ENCODE measurements at places on chromosomes 2 and 18. TPM values are rescaled to one million over a fixed set of nuclear protein-coding genes. Genes with fewer than 3 reads are reported as not detected.

DYNAP gene
- not detected for polyA plus RNA-seq

PLEK gene
- 4.7 TPM for polyA plus RNA-seq

GRCh38 chr18:78699499-78699898 lies 280.1 kb upstream of the SALL3 start:
- DNase-seq = no peak

DNA sequence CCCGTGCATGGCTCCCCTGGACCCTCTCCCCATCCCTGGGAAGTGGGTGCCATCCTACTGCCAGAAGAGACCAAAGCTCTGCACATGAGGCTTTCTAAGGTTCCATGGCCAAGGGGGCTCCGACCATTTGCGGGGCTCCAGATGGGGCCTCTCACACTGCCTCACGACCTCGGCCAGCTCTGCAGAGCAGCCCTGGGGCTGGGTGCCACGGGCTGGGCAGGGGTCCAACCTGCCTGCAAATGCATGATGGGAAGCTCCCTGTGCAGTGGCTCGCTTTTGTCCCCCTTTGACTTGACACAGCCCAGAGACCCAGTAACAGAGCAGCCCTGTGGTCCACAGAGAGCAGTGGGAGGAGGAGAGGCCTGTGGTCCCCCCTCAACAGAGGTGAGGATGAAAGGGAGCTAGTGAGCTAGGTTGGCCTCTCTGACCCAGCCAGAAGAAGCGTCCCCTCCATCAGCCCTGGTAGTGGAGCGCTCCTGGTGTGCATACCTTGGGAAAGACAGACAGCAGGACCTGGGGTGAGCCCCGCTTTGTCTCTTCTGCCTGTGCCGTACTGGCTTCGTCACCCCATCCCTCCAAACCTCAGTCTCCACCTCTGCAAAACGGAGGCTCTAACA lies 174.1 kb downstream of the DDX1 start:
- no peak for DNase-seq

GRCh38 chr2:161353543-161353942 lies 45.3 kb downstream of the PSMD14 start:
- DNase-seq = no peak

DNA sequence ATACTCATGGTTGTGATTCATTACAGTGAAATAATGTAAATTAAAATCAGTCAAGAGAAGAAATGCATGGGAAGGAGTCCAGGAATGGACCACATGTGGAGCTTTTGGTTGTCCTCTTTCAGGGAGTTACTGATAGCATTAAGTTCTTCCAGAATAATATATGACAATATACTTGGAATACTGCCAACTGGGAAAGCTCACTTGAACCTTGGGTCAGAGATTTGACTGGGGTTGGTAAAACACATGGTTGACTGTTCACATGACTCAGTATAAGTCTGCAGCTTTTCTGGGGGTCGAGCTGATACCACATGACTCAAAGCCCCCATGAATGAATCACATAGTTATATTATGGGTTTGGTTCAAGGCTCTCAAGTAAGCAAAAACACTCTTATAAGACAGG lies 1109.0 kb upstream of the CHAC2 start:
- no peak for DNase-seq

DNA sequence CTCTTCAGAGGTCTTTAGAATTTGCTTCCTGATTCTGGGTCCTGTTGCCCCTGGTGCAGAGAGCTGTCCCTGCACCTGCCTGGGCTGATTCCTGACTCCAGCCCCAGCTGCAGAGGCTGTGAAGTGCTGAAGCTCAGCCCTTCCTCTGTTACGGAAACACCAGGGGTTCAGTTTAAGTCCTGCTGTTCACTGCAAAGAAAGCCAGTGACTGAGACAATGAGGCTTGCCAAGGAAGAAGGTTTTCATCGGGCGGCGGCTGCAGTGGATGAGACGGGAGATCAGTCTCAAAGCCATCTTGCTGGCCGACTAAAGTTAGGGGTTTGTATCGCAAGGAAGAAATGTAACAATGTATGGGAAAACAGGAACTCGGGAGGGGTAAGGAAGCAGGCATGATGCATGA lies 142.4 kb upstream of the ZNF236 start:
- no peak for DNase-seq

DNA sequence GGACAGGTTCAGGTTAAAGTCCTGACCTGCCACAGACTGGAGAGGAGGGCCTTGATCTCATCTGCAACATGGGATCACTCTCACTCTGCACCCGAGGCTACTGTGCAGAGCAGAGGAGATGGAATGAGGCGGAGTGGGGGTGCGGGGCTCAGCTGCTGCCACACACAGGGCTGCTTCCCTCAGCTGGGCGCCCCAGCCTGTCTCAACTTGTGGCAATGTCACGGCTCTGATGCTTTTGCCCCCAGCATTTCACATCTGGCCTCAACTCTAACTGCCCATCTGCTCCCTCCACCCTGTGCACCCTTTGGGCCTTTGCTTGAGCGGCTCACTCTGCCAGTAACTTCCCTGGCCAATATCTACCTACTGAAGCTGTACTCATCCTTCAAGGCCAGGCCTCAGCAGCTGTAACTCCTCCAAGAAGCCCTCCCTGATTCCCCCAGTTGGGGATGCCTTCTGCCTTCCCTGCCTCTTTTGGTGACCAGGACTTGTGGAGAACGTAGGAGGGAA lies 70.3 kb downstream of the POLR1A start:
- no peak for DNase-seq

DNA sequence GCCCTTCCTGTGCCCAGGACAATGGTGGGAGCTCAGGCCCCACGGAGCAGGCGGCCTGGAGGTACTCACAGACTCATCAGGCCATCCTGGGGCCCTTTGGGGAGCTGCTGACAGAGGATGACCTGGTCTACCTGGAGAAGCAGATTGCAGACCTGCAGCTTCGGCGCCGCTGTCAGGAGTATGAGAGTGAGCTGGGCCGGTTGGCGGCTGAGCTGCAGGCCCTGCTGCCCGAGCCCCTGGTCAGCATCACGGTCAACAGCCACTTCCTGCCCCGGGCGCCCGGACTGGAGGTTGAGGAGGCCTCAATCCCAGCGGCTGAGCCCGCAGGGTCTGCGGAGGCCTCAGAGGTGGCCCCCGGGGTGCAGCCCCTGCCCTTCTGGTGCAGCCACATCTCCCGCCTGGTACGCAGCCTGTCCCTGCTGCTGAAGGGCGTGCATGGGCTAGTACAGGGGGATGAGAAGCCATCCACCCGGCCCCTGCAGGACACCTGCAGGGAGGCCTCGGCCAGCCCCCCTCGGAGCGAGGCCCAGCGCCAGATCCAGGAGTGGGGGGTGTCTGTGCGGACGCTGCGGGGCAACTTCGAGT lies 8.3 kb upstream of the KLHL30 start:
- no peak for DNase-seq

- no peak for DNase-seq
These were observed 379.4 kb downstream of the RIT2 start for GRCh38 chr18:42736074-42736473.

DNA sequence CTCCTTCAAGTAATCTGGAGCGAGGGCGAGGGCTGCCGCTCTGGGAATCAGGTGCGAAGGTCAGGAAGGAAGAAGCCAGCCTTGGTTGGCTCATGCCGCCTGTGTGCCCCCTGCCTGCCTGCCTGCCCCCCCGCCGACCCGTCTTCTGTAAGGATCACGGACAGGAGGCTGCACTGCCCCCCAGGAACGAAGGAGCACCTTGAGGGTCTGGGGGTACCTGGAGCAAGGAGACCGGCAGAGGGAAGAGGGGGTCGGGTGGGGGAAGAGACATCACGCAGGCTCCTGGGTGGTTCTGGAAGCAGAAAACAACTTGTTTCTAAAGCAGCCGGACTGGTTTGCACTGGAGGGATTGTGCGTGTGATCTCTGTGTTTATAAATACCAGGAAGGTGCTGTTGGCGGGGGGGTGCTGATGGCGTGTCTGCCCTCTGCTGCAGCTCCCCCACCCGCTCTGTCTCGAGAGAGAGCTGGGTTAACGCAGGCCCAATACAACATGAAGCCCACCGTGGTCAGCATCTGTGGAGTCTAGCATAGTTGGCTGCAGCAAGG lies 1.7 kb downstream of the FOSL2 start:
- DNase-seq = no peak

GRCh38 chr2:88254437-88255091 lies 84.4 kb downstream of the THNSL2 start:
- no peak for DNase-seq

DNA sequence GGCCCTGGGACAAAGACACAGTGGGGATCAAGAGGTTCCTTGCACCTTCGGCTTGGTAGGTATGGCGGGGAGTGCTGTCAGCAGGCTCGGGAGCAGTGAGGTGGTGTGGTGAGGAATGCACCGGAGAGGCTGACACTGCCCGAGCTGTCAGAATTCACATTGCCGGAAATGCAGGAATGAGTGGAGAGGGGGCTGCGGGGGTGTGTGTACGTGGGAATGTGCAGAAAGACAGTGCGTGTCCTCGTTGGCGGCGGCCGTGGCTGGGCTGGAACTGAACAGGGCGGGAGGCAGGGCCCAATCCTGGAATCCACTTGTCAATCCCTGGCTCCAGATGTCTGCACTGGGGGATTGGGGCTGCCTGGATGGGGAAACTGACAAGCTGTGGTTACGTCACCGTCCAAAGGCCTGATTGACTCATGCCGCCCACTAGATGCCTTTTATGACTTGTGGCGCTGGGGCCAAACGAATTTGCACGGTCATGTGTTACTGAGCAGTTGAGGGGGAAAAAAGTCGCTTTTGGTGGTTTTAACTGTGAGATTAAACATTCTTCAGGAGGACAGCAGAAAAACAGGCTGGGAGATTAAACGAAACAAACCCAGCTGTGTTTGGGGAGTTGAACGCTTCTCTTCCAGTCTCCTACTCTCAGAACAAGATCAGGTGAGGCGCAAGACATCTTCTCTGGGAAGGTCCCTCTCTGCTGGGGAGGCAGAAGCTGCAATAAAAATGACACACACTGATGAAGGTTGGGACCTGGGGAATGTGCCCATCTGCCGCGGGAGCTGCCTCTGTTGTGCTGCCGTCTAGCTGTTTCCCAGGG lies 189.4 kb upstream of the GLI2 start:
- no peak for DNase-seq

DNA sequence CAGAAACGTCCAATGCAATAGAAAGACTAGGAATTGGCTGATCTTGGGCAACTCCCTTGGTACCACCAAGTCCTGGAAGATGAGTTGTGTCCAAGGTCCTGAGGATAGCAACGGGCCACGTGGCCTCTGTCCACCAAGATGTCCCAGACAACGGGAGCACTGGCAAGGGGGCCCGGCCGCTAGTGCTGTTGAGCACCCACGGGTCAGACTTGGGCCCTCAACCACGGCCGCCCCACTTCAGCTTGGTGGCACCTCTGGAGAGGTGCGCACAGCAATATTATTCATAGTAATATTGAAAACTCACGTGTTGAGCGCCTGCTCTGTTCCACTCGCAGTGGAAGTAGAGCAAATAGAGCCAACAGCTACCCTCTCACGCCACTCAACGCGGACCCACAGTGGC lies 19.0 kb downstream of the PASK start:
- no peak for DNase-seq

GRCh38 chr2:216922175-216922780 lies 62.4 kb upstream of the TNP1 start:
- no peak for DNase-seq

- DNase-seq = no peak
These were observed 113.4 kb upstream of the MCFD2 start for GRCh38 chr2:47028846-47029560.

DNA sequence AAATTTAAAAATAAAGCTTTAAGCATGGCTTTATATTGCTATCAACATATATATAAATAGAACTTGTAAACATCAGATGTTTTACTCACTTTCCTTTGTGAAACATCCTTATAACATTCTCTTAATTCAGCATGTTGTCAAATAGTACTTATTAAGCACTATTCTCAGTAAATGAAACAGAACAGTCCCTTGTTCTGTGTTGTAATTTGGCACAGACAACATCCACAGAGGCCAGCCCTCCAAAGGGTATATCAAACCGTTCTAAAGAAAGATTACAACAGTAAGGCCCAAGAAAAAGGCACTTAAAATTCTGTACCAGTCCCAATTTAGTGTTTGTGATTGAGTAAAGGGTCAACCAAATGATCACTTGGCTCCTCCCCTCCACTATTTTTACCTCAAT lies 46.0 kb downstream of the GAREM1 start:
- peak; percentile 18 for DNase-seq

DNA sequence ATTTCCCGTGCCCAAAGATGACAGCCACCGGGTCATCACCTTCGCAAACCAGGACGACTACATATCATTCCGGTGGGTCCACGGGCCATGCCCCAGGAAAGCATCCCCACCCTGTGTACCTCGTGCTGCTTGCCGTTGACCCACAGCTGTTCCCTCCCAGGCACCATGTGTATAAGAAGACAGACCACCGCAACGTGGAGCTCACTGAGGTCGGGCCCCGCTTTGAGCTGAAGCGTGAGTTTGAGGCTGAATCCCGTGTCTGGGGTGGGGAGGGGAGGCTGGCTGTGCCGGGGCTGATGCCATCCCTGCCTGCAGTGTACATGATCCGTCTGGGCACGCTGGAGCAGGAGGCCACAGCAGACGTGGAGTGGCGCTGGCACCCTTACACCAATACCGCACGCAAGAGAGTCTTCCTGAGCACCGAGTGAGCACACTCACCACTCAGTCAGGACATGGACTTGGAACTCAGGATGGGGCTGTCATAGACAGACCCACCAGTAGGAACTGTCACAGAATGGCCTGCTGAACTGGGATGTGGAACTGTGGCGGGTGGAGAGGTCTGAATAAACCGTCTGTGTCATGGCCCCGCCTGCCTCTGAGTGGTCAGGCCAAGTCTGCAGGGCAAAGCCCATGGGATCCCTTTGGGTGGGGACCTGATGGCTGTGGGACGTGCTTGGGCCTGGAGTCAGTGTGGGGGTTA lies 3.5 kb downstream of the IMP4 start:
- DNase-seq = no peak

DNA sequence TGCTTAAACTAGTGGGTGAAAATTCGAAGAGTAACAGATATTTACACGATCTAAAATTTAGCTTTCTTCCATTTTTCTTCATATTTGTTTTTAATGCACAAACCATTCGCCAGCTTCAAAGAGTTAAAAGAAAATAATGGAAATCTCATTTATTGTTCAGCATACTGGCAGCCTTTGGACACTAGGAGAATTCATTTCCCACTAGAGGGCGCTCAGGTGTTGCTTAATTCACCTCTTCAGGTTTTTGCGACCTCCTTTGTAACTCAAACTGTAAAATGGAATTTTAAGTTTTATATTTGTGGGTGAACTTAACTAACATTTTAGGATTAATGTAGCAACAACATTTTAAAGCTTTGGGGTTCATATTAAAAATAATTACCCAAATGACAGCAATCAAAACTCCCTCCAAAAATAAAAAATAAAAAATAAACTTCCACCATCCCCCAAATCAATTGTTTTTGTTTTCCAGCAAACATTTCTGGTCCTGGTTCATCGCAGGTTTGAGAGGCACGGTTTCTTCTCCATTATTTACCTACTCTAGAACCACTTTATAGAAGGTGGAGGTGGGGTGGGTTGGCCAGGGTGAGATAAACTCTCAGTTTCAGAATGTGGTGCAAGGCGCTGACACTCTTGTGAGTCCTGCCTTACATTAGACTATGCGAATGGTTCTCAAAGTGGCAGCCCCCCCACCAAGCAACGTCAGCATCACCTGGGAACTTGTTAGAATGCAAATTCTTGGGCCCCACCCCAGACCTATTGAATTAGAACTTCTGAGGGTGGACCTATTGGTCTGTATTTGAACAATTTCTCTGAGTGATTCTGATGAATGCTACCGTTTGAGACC lies 24.7 kb upstream of the PNPT1 start:
- peak; percentile 65 for DNase-seq
